ENCODE measurements at places on chromosomes 5 and 9.

DNA sequence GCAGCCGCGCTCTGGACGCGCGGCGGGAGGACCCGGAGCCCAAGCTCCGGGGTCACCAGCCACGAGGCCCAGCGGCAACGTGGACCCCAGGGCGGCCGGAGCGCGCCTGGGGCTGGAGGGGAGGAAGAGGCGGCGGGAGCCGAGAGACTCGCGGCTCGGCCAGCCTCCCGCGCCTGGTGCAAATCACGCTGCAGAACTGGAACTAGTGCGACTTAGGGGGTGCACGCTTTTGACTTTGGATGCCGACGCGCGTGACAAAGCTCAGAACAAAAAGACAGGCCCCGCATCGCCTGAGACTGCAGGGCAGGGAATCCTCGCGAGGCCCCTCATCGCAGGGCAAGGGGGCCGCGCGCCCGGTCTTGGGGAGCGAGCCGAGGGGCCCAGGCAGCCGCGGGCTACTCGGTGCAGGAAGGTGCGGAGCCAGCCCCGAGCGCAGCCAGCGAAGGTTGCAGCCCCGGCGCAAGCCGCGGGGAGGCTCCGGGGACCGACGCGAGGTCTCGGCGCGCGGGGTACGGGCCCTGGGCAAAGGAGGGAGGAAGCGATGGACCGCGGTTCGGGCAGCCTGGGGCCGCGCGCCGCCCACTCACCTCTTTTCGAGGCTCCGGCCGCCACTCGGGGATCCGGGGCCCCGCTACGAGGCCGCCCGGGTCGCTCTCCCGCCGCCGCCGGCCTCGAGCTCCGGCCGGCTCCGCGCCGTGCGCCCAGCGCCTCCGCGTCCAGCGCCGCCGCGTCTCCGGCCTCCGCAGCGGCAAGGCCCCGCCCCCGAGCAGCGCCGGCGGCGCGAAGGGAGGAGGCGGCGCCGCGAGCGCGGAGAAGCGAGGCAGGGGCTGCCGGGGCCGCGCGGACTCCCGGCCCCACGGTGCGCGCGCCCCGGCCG is at the start of gene GOLM1:
GOLM1 (minus strand) TSS at position 735 of the 877 bp plus-strand sequence. CDS start 20,238 bp downstream, outside the sequence.
- peak; percentile 50 for DNase-seq

- peak; percentile 83 for DNase-seq
Measured at GRCh38 chr5:66757219-66757833, 161.1 kb downstream of the MAST4 start.

- DNase-seq = peak; percentile 39
Measured at GRCh38 chr9:13568841-13569601, 289.5 kb upstream of the MPDZ start.

GRCh38 chr9:124251605-124252378 is 6.0 kb upstream of the NEK6 start:
- DNase-seq = peak; percentile 58

DNA sequence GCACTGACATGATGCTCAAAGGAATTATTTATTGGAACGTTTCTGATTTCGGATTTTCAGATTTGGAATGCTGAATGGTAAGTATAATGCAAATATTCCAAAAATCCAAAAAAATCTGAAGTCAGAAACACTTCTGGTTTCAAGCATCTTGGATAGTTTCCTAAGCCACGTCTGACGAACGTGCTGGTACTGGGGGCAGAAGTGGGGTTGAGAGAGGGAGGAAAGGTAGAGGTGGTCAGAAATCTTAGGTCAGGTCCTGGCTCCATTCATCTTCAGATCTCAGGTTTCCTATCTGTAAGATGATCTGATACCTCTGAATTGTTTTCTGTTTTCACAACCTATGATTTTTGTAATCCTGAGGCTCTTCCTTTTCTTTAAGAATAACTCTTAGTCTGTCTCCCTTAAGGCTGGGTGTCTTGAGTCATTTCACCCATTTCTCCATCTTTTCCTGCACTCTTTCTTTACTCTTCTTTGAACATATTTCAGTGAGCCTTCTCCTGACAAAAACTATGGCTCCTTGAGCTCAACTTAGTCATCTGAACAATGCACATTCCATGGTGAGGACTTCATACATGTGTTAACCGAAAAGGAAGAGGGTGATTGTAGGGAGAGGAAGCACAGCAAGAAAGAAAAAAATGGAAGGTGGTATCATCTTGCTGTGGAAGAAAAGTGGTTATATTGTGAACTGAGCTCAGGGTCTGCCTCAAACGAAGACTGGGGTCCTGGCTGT is 3.3 kb downstream of the SGCD start:
- DNase-seq = peak; percentile 3

GRCh38 chr5:126354012-126354857 is 69.0 kb upstream of the GRAMD2B start:
- DNase-seq = peak; percentile 98

GRCh38 chr9:110006657-110007056 is 201.3 kb downstream of the C9orf152 start:
- no peak for DNase-seq

DNA sequence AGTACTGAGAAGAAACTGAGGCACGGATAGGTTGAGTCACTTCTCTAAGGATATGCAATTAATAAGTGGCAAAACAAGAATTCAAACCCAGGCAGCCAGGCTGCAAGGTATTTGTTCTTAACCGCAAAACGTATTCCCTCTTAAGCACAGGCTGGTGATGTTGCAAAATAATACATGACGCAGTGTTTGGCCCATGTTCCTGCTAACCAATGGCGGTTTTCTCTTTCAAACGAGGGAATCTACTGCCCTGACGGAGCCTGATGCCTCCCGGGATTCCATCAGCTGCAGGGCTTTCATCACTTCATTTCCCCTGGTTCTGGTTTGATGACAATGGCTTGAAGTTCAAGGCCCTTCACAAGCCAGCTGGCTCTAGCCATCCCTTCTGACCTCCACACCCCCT is 154.8 kb downstream of the SLIT3 start:
- peak; percentile 45 for DNase-seq

DNA sequence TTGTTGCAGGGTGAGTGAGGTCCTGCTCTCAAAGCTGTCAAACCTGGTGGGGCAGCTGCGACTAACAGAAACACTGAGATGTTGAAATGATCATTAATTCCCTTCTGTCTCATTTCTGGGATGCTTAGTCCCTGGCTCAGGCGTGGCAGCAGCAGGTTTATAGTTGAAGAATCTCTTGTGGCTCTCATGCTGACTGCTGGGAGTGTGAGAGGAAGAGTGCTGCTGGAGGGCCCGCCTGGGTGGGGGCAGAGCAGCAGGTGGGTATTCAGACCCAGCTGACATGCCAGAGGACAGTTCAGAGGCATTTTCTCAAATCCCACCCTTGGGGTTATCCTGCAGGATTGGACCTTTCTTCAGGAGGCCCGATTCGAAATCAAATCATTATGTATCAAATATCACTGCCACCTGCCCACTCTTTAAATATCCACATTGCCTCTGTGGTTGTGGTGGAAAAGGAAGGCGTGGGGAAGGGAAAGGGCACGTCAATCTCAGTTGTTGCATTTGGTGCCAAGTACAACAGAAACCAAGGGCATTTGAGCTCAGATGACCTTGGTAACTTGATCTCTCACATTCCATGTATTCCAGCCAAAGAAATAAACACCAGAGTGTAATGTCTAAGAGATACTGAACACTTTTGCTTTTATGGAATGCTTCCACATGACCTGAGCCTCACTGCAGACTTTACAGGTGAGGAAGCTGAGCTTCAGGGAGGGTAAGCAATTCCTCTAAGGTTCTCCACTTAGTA is 224.3 kb downstream of the AOPEP start:
- peak; percentile 49 for DNase-seq

GRCh38 chr5:77758141-77758938 is 17.8 kb downstream of the TBCA start:
- DNase-seq = no peak

Data from fibroblast of the aortic adventitia (primary cell).